Activated CD4-positive, alpha-beta T cell treated with anti-CD3 and anti-CD28 coated beads, Interleukin-2, amount 10 ng/mL, durations not matched to agents 24 days and 14 days (primary cell): ENCODE measurements at places on chromosomes 6 and 20. TPM values are rescaled to one million over a fixed set of nuclear protein-coding genes. Genes with fewer than 3 reads are reported as not detected.

FRK gene
- not detected in 2 replicates for total RNA-seq

DNA sequence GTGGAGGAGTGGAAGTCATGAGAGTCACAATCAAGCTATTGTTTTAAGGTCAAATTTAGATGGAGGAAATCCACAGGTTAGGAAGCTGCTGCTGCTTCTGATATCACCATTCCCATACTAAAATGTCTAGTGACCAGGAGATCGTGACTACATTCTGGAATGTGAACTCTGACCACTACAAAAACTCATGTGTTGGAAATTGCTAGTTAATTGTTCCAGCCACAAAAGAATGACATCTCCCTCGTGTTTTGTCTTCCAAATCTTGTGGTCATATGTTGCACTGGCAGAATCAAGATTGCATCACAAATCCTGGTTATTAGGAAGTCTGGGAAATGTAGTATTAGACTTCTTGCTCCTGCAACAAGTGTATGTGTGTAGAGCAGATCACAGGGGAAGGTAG lies 441.9 kb downstream of the CD109 start:
- no peaks in the 10 kb centered on the region for H3K4me1 ChIP-seq
- no peak for DNase-seq
- H3K4me3 ChIP-seq, result no peak overlapping the region
- H3K27ac ChIP-seq, result no peak overlapping the region

OXT gene
- total RNA-seq, result 0.73 TPM in 1 of 2 replicates, not detected in the other

DNA sequence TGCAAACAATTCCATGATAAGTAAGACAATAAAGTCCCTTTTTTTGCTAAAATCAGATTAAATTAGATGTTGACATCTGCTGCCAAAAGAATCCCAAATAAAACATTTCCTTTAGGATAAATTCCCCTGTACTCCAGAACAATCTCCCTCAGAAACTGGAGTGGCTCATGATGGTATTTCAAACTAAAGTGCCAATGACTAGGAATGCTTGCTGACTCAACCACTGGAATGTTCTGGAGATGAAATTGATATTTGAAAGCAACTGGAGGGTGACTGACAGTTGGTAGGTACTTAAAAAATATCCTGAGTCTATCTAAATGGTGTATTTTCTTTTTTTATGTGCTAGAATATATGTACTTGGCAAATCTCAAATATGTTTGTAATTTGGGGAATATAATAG lies 350.1 kb upstream of the TSHZ2 start:
- no peak overlapping the region for H3K27ac ChIP-seq
- no peak for DNase-seq
- no peak overlapping the region for H3K4me3 ChIP-seq
- no peaks in the 10 kb centered on the region for H3K27me3 ChIP-seq
- H3K4me1 ChIP-seq, result no peaks in the 10 kb centered on the region

DNA sequence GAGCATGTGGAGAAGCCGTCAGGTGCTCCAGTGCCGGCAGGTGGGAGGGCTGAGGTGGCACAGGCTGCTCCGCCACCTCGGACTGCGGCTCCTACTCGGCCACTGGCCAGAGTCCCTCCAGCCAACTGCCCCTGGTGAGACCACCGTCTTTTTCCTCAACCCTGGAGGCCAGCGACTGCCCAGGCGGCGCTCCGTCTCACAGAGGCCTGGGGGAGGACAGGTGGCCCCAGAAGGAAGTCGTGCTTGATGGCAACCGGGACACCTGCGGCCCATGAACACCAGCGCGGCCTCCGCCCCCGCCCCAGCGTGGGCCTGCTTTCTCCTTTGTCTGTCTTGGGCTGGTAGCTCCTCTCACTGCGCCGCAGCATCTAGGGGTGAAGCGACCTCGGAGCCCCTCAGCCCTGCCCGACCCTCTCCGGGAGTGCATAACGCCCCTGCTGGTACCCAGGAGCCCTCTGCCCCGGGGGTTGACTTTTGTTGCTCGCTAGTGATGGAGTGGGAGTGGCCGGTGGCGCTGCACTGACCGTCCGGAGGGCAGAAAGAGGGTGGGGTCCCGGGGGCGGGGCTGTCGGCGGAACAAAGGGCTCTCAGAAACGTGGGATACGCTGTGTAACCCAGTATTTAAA lies 706 bp upstream of the TUBB2B start:
- peak; percentile 68 for DNase-seq
- H3K4me1 ChIP-seq, result peaks cover 26% of the 10 kb centered on the region
- peaks cover 78% of the 10 kb centered on the region for H3K27me3 ChIP-seq
- no peak overlapping the region for H3K27ac ChIP-seq
- peak overlapping the region; percentile 85 for H3K4me3 ChIP-seq
